ENCODE measurements at places on chromosomes 13 and 19. TPM values are rescaled to one million over a fixed set of nuclear protein-coding genes. Genes with fewer than 3 reads are reported as not detected.

Gene C19orf53
- 102 TPM for total RNA-seq

Gene IGLON5
- 0.31 TPM for total RNA-seq

- no peak for DNase-seq
Measured at GRCh38 chr13:72317346-72318109, 409.9 kb downstream of the MZT1 start.

DNA sequence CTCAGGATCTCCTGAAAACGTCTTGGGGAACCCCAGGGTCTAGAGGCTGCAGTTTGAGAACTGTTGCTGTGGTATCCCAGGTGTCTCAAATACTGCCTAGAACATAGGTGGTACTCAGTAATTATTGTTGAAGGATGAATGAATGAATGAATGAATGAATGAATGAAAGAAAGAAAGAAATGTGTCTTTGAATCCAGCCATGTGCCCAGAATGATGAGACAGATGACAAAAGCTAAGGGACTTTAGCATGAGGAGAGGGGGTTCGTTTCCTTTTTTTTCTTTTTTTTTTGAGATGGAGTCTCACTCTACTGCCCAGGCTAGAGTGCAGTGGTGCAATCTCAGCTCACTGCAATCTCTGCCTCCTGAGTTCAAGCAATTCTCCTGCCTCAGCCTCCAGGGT, 7.8 kb downstream of the LSR start:
- DNase-seq, result no peak

GRCh38 chr19:18219911-18220631, 6.2 kb downstream of the PDE4C start:
- DNase-seq, result peak; percentile 34

- DNase-seq, result no peak
Measured at GRCh38 chr19:29845574-29846176, 33.9 kb downstream of the CCNE1 start.

GRCh38 chr19:46388311-46389095, 24.9 kb downstream of the CCDC8 start:
- peak; percentile 9 for DNase-seq

All from right cardiac atrium (tissue), 5 donors.